Aorta (tissue), 5 donors: ENCODE measurements at places on chromosomes 2 and 18. TPM values are rescaled to one million over a fixed set of nuclear protein-coding genes. Genes with fewer than 3 reads are reported as not detected.

Gene ARHGAP15
- total RNA-seq, result 26.2 TPM

Gene GCKR
- total RNA-seq, result 0.69 TPM

Gene SMAD2
- total RNA-seq, result 120 TPM

Gene TANC1
- 58.3 TPM for total RNA-seq

Gene WDR54
- total RNA-seq, result 6.3 TPM

Gene LOXHD1
- 1.0 TPM for total RNA-seq

Gene COX5B
- total RNA-seq, result 130 TPM

Gene CDK15
- 3.9 TPM for total RNA-seq

Gene LYG1
- 2.7 TPM for total RNA-seq

Gene SNED1
- total RNA-seq, result 108 TPM

Gene DYSF
- 28.8 TPM for total RNA-seq

Gene ANKRD29
- total RNA-seq, result 28.6 TPM

Gene GPR45
- total RNA-seq, result not detected

Gene EVA1A
- total RNA-seq, result 1.7 TPM

Gene ESPNL
- not detected for total RNA-seq

Gene RPRM
- total RNA-seq, result 0.23 TPM

Gene AGFG1
- total RNA-seq, result 81.3 TPM

Gene SCN7A
- total RNA-seq, result 5.0 TPM

Gene RIT2
- not detected for total RNA-seq

Gene EN1
- total RNA-seq, result not detected

Gene SERPINB13
- not detected for total RNA-seq

Gene CNGA3
- not detected for total RNA-seq

Gene ATP5F1A
- 189 TPM for total RNA-seq

Gene MYO5B
- total RNA-seq, result 1.2 TPM

Gene RPL37A
- 1,684 TPM for total RNA-seq

Gene IL1R1
- 155 TPM for total RNA-seq

Gene LOXL3
- total RNA-seq, result 27.1 TPM

Gene CDK5R2
- total RNA-seq, result not detected

Gene ANKRD62
- total RNA-seq, result not detected

Gene PFN4
- 0.93 TPM for total RNA-seq

Gene TMEM18
- total RNA-seq, result 22.4 TPM

Gene SGO2
- total RNA-seq, result 1.7 TPM

Gene KHK
- 5.1 TPM for total RNA-seq
